HS-5 (cell line): ENCODE measurements at places on chromosomes 7 and 10.
A peak's percentile ranks its signal among the peaks of the same experiment; 100 is the strongest.

GRCh38 chr10:112345743-112346142 is 28.2 kb upstream of the ACSL5 start:
- DNase-seq = no peak

- no peak for DNase-seq
Observed at GRCh38 chr7:39624442-39624807, 1.1 kb downstream of the RALA start.

DNA sequence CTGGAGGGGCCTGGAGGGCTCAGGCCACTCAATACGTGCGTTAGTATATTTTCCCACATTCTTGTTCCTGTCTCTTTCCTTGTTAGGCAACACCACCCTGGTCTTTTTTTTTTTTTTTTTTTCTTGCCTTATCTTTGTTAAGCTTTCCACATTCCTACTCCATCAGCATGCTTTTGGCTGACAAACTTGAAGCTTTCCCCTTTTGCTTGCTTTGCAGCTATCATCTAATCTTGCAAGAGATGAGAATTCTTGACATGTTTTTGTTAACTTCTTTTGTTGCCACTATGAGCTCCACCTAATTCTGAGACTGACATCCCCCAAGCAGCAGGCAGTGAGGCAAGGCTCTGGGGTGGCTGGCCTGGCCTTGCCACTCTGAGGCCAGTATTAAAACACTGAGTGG is 52.5 kb upstream of the NRP1 start:
- DNase-seq = no peak

DNA sequence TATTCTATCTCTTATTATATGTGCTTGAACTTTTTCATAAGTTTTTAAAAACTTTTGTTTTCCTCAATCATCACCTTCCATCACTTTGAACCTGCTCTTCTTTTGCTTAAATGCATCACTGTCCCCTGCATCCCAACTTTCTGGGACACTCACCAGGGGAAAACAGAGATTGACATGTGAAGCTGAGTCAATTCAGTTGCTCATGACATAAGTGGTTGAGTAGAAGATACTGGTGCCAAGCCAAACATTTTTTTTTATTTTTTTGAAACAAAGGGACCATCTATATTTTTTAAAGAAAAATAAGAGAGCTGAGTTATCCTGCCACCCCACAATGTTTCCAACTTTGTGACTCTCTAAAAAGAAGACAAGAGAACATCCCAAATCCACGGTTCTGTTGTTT is 61.8 kb upstream of the AHR start:
- no peak for DNase-seq

GRCh38 chr10:91190388-91190870 is 30.0 kb upstream of the PCGF5 start:
- peak; percentile 34 for DNase-seq

DNA sequence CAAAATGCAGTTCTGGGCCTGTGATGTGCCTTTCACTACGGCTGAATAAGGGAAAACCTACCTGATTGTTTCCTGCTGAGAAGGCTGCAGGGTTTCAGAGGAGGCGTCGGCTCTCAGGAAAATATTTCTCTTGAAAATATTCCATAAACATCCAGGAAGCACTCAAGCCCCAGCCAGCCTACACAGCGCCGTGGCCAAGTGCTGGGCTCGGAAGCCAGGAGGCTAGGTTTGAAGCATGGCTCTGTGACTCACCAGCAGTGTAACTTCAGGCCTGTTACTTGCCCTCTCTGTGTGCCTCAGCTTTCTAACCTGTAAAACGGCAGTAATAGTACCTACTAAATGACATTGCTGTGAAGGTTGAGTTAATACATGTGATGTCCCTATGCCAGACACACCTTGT is 399.1 kb downstream of the GATA3 start:
- DNase-seq = no peak

DNA sequence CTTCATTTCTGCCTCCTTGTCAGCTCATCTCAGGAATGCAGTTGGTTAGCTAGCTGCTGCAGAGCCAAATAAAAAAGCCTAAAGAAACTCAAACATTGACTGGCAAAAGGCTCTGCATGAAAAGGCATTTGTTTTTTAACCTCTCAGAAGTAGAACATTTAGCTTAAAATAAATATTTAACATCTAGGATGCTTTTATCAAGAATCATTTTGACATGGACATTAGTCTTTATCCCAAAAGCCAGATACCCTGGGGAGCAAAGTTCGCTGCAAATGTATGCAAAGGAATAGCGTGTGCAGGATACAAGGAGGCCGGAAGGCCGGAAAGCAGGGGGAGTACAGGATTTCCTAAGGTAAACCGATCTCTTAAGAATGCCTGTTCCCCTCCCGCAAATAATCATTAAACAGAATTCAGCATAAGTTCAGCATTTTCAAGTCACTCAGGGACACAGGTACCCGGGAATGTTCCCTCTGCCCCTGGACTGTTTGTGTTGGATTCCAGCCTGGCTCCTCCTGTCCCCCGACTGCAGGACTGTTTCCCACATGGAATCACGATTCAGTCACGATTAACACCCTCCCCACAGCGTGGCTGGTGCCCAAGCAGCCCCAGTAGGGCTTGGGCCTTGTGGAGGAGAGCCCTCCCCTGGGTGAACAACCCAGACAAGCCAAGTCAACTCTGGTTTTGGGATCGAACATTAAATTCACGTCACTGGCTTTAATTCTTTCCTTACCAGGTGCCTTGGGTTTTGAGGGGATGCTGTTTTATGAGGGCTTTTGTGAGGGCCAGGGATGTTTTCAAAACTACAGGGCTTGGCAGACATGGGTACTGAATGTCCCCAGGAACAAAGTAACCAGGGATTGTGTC is 97.8 kb downstream of the HIPK2 start:
- no peak for DNase-seq

DNA sequence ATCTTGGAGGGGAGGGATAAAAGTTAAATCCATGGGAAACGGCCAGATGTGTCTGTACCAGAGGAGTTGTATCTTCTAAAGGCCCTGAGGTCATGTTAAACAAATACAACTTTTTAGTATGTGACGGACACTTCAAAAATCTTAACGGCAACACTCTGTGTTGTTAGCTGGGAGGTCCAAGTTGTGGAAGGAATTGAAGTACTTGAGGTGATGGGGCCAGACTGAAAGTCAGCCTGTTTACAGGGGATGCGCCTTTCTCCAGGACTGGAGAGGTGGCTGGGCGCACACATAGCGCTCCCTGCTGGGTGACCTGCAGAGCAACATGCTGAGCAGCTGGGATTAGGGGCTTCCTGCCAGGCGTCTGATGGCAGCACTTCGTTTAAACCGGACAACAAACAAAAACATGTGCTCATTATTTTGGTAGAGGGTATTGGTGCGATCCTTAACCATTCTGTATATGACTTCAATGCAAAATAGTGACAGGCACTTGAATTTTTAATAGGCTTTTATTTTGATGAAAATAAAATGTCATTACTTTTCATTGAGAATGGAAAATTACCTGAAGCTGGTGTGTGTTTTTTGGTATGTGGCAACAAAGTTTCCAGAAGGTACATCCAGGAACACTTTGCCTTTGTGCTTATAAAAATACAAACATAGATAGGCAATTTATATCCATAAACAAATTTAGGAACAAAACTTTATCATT is 198.2 kb downstream of the MLLT10 start:
- DNase-seq = no peak

DNA sequence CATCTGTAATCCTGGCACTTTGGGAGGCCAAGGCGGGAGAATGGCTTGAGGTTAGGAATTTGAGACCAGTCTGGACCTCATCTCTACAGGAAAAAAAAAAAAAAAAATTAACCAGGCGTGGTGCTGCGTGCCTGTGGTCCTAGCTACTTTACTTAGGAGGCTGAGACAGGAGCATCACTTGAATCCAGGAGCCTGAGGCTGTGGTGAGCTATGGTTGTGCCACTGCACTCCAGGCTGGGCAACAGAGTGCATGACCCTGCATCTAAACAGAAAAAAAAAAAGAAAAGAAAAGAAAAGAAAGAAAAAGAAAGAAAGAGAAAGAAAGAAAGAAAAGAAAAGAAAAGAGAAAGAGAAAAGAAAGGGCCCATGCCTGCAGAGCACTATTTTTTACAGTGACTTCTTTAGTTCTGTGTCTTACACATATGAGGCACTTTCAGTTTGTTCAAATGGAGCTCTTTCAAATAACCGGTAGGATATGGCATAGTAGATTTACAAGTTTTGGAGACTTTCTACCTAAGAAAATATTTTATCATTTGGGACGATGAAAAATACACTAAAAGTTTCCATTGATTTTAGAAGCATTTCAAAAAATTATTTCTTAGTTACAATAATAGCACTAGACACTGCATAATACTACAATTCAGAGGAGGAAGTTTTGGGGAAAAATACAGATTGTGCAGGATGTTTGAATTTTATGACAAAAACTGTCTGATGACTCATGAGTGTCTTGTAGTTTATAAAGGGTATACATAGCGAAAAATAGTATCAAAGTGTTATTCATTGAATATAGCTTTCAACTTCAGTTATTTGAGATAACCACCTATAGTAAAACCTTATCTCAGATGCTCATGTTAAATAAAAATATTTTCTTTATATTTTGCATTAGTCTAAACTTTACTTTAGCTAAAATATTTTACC is 75.9 kb downstream of the MDFIC start:
- DNase-seq = no peak

- DNase-seq = no peak
Observed at GRCh38 chr7:155211761-155212160, 85.9 kb upstream of the INSIG1 start.

- no peak for DNase-seq
Observed at GRCh38 chr10:13528875-13529713, at the start of gene BEND7. TSS of gene BEND7 (minus strand) at chr10:13529014. CDS start at chr10:13528533, 481 bp downstream.

DNA sequence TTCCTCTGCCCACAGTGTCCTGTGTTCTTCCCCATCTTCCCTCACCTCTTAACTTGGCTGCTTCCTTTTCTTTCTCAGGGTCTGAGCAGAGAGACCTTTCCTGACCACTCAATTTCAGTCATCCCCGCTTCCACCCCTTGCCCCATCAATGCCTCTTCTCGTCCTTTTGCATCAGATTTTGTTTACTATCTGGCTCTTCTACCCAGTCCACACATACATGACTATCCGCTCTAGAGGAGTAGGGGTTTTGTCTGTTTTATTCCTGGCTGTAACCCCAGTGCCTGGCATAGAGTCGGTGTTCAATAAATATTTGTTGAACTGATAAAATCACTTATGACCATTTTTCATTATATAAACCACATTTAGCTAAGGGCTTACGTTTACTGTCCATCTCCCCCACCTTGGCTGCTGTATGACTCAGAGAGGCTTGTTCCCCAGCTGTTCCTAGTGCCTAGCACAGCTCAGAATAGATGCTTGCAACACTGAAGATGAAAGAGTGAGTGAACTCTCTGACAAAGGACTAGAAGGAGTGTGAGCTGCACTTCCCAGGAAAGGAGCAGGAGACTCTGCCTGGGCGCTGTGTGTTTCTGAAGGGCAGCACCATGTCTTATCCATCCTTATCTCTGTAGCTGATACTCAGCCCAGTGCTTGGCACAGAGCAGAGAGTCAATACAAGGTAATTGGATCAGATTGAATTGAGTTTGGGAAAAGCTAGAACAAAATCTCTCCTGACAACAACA is 21.9 kb downstream of the ARID5B start:
- DNase-seq = no peak

GRCh38 chr7:45625067-45625466 is 50.9 kb downstream of the ADCY1 start:
- no peak for DNase-seq

GRCh38 chr10:34464000-34464399 is 351.1 kb downstream of the PARD3 start:
- DNase-seq = no peak

GRCh38 chr7:46107610-46108217 is 186.6 kb upstream of the IGFBP3 start:
- DNase-seq = no peak

DNA sequence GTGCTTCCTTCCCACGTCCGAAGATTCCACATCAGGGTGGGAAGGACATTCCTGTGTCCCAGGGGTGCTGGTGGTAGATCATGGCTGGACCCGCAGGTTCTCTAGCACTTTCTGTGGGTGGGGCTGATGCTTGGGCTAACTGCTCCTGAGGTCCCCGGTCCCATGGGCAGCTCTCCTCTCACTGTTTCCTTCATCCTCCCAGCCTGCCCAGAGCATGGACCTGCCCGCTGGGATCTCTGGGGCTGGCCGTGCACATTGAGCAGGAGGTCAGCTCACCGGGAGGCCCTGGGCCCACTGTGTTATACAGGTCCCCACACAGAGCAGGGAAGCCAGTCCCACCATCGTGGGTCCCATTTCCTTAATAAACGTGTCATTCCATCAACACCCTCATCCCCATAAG is 502.3 kb downstream of the TCERG1L start:
- DNase-seq = no peak

DNA sequence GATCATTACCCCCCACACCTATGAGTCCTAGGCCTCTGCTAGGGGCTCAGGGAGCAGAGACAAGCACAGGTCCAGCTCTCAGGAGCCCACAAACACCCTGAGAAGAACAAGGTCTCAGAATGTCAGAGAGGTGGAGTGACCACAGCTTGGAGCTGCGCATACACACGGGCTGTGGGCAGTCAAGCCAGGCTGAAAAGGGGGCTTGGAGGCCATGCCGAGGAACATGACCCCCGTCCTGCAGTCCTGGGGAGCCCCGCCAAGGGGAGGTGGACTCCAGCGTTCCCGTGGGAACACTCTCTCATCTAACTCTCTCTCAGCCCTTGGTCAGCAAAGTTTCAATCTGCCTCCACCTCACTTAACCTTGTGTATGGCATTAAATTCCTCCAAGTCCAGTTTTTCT is 7.8 kb upstream of the MMP21 start:
- DNase-seq = no peak

- DNase-seq = peak; percentile 56
Observed at GRCh38 chr7:121076350-121077164, 88.0 kb downstream of the CPED1 start.

GRCh38 chr7:139845443-139845805 is 16.4 kb downstream of the TBXAS1 start:
- no peak for DNase-seq

- DNase-seq = peak; percentile 59
Observed at GRCh38 chr10:89032141-89032891, 41.7 kb downstream of the FAS start.

DNA sequence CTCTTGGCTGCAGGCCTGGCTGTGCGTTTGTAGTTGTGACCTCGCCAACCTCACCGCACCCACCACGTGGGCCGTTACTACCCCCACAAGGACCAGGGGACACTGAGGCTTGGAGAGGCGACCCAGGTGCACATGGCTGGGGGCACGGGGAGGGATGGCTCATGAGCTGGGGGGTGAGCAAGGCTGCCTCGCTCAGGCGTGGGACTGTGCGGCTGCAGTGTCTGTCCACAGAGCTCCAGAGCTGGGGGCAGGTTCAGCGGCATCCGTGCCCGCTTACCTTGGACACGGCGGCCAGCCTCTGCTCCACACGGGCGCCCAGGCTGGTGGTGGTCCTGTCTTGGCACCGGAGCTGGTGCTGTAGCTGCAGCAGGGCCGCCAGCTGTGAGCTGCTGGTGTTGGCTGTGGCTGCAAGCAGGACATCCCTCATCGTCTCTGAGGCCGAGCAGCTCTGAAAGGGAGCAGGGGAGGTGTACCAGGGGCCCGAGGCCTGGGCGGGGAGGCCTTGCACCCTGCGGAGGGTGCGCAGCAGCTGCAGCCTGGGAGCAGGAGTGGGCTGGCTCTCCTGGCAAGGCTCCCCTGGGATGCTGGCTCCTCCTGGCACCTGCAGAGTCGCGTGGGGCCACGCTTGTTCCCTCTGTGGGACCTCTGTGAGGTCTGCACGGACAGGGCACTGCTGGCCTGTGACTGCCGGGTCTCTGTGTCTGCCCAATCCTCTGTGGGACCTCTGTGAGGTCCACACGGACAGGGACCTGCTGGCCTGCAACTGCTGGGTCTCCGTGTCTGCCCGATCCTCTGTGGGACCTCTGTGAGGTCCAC is 60.0 kb upstream of the NKX6-2 start:
- no peak for DNase-seq

GRCh38 chr7:24152356-24152755 is 131.6 kb upstream of the NPY start:
- no peak for DNase-seq
